NCI-H2081 treated with DMSO at 0.1 percent for 48 hours (cell line): ENCODE measurements at places on chromosomes 12 and 14.

- no peak for DNase-seq
These were observed 33.6 kb upstream of the METAP2 start for GRCh38 chr12:95440401-95440800.

DNA sequence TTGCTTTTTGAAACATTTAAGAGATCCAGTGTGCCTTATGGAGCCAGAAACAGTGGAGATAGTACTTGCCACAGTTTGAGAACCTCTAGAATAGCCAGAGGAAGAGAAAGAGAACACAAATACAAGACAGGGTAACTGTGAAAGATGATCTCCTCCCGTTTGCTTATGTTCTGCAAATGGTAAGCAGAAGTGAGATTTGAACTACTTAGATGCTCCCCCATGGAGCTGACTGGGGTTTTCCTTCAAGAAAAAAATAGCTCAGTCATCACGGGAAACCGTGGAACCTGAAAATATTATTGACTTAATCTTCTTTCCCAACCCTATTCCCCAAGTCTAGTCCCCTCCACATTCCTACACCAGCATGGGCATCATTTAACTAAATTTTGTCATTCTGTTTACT, 87.1 kb downstream of the KIF21A start:
- DNase-seq = no peak

DNA sequence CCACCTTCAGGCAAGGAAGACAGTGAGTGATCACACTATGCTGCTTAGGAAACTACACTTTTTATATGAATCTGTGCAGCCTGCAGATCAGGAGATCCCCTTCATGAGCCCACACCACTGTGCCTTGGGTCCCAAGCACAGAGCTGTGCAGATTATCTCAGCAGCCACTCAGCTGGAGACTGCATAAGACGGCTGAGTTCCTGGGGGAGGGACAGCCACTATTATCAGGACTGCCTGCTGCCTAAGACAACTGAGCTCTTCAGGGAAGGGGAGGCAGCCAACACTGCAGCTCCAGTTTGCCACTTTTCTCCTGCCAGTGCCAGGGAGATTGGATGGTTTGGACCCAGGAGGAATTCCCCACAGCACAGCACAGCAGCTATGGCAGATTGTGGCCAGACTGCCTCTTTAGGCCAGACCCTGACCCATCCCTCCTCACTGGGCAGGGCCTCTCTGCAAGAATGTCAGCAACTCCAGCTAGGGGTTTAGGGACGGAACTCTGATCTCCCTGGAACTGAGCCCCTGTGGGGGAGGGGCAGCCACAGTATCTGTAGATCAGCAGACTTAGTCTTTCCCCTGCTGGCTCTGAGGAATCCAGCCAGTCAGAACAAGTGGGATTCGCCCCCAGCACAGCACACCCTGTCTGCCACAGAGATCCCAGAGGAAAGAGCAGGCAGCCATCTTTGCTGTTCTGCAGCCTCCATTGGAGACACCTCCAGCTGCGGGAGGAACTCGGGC, 141.3 kb downstream of the KLHL28 start:
- DNase-seq = no peak

DNA sequence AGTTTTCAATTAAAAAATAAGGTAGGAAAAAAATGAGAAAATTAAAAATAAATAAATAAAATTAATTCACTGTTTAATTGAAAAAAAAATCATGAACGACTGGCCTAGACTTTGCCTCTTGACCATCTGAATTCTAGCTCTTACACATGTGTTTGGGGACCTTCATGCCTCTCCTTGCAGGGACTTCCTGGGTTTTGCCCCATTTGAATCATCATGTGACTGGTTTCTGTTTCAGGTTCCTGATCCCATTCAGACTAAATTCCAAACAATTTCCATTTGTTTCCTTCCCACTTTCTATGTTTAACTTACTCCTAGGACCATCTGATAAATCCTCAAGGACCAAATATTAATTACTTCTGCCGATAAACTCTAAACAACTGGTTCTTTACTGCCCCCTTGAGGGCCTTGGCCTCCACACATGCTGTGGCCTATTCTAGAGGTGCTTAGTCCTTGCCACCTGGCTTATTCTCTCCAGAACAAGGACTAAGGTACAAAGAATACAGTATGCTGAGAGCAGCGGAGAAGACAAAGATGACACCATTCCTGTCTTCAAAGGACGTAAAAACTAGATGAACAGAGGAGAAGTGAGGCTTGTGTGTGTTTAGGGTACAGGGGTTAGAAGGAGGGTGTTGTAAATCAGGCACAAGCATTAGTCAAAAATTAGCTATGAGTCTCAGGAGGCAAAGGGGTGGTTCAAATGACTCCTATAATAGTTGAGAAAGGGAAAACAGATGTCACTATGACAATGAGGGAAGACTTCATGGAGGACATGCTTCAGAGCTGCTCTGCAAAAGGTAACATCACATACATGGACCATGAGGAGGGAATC, 125.8 kb upstream of the AVPR1A start:
- DNase-seq = no peak

GRCh38 chr12:14280921-14281320, 84.6 kb upstream of the ATF7IP start:
- no peak for DNase-seq

- DNase-seq = no peak
These were observed 959.6 kb upstream of the NOVA1 start for GRCh38 chr14:27557445-27557844.

GRCh38 chr12:91173124-91173523, 9.5 kb downstream of the DCN start:
- DNase-seq = no peak

DNA sequence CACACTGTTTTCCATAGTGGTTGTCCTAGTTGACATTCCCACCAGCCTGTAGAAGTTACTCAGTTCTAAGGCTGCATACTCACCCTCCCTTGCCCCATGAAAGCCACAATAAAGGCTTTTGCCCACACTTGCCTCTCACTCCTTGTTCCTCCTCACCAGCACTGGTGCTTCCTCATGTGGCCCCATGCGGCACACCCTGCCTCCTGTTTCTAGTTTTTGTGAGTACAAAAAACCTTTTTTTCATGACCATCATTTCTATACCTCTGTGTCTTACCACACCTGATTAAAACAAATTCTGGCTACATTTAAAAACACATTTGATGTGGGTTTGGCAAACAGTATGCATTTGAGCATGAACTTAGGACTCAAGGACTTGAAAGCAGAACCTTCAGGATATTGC, 40.7 kb upstream of the RIN3 start:
- no peak for DNase-seq

- no peak for DNase-seq
These were observed 11.3 kb downstream of the C3AR1 start for GRCh38 chr12:8054816-8055215.

DNA sequence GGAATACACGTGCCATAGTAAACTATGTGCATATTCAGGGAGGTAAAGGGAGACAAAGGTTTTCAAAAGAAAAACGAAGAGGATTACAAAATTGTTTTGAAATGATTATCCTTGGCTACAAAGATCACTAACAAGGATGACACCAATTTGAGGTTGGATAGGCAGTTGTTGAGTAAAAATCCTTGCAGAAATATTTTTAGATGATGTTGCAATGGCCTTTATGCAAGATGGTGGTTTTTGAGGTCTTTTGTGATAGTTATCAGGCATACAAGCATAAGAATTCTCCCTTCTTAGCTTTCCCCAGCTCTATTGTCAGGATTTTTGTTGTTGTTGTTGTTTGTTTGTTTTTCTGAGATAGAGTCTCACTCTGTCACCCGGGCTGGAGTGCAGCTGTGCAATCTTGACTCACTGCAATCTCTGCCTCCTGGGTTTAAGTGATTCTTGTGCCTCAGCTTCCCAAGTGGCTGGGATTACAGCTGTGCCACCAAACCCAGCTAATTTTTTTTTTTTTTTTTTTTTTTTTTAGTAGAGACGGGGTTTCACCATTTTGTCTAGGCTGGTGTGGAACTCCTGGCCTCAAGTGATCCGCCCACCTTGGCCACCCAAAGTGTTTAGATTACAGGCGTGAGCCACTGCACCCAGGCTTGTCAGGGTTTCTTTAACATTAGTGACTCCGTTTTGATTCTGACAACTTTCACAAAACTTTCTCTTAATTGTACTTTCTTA, 7.8 kb downstream of the RNASE1 start:
- DNase-seq = no peak

GRCh38 chr12:8675591-8676036, 13.0 kb upstream of the MFAP5 start:
- DNase-seq = no peak

GRCh38 chr14:95494456-95494855, 22.0 kb downstream of the SYNE3 start:
- no peak for DNase-seq

DNA sequence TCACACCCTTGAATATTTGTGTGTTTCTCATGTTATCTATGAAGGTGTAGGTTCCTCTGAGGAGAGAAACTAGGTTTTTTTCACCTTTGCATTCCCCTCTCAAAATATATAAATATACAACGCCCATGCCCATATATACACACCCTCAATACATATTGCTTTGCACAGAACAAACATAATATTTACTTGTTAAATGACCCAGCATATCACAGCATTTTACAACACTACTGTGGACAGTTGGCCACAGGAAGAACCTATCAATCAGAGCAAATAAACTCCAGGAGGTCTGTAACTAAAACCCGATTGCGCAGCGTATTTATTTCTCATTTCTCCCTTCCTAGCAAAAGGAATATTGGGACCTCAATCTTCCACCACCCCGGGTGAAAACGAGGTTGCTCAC, 196.0 kb downstream of the SLC5A8 start:
- DNase-seq = no peak

GRCh38 chr12:70607107-70607506, 30.1 kb downstream of the PTPRB start:
- no peak for DNase-seq

- DNase-seq = no peak
These were observed 5.7 kb upstream of the ATG101 start for GRCh38 chr12:52063981-52064649.

GRCh38 chr12:4213471-4213870, 60.1 kb upstream of the CCND2 start:
- DNase-seq = no peak

GRCh38 chr12:89432396-89432795, 80.1 kb upstream of the DUSP6 start:
- DNase-seq = no peak

- DNase-seq = no peak
These were observed 31.7 kb upstream of the ARL1 start for GRCh38 chr12:101439236-101439635.

DNA sequence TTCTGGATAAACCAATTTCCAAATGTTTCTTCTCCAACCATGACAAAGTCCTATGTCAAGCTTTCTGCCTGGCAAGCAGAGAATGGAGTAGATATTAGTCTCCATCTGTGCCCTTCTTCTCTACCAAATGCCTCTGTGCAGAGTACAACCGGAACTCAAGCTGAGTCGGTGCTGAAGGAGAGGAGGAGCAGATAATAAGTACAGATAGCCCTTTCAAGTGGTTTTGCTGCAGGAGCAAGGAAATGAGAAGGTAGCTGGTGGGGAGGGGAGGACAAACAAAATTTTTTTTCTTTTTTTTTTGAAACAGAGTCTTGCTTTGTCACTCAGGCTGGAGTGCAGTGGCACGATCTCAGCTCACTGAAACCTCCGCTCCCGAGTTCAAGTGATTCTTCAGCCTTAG, 14.2 kb upstream of the HELB start:
- DNase-seq = no peak

GRCh38 chr12:94670075-94670474, 19.7 kb upstream of the TMCC3 start:
- DNase-seq = no peak

GRCh38 chr12:88237954-88238353, 95.8 kb downstream of the TMTC3 start:
- DNase-seq = no peak

GRCh38 chr12:109737631-109738030, 24.0 kb downstream of the FAM222A start:
- DNase-seq = no peak

DNA sequence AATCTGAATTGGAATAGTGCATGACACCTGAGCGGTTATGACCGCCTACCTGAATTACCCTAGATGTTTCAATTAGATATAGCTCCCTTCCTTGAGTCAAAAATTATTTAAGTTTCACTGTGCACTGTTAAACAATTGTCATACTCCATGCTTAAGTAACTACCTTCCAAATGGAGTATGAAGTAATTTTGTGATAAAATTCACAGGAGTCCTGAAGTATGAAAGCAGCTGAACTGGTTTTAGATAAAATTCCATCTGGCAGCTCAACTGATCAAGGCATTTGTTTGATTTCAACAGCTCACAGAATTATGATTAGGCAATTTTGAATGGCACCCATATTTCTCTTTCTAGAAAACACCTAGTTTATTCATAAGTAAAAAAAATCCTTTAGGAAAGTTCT, 19.5 kb downstream of the PRICKLE1 start:
- DNase-seq = no peak

DNA sequence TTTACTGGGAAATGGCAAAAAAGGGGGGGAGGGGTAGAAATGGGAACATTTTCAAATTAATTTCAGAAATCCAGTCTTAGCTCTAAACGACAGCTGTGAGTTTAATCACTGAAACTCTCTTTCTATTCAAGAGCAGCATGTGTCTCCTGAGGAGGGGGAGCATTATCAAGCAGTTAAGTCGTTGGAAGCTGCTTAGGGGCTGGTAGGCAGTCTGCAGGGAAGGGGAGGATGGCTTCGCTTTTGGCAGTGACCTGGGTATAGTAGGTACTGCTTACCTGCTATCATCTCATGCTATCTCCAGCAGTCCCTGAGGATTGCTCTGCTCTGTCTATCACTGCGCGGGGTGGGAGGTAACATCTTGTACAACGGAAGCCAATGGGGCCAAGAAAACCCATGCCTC, 567.4 kb downstream of the NRXN3 start:
- DNase-seq = no peak

DNA sequence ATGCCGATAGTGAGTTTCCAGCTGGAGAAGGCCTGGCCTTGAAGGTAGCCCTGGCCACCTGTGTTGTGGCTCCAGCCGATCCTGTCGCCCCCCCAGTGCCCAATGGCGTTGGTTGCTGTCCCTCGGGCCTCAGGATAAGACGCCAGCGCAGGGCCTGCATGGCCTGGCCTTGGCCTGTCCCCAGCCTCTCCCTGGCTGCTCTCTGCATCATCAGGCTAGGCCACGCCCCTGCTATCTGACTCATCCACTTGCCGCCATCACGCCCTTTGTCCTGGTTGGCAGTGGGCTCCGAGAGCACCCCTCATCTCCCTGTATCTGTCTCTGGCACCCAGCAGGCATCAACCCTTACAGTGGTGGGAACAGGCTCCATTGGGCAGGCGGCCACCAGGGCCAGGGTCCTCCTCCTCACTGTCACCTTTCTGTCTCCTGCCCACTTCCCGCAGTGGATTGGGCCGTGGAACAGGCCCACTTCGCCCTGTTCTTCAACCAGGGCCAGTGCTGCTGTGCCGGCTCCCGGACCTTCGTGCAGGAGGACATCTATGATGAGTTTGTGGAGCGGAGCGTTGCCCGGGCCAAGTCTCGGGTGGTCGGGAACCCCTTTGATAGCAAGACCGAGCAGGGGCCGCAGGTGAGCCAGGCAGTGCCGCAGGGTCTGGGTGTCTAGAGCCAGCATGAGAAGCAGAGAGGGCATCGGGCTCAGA, 25.6 kb downstream of the ALDH2 start:
- no peak for DNase-seq

DNA sequence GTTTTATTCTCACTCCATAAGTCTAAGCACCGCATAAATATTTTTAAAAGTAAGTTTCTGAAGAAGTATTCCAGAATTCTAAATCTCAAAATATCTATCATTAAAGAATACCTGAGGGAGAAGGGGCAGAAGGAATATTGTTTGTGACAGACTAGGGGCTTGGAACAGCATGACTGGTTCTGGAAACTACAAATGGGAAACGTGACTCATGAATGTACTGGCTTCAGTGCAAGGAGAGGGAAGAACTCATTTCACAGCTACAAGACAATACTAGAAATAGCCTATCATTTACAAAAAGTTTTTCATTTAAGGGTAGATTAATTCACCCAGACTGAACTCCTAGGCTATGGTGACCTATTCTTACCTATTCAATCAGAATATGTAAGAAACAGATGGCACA, 121.3 kb downstream of the SLC25A21 start:
- DNase-seq = no peak
